ENCODE measurements at places on chromosomes 3 and 15. TPM values are rescaled to one million over a fixed set of nuclear protein-coding genes. Genes with fewer than 3 reads are reported as not detected.

Gene GCNT3
- 2.6 TPM for total RNA-seq

Gene FEZF2
- not detected for total RNA-seq

Gene GOLGA8K
- not detected for total RNA-seq

Gene GREM1
- total RNA-seq = not detected

Gene CHD2
- total RNA-seq = 22.8 TPM

Gene TM6SF1
- 0.14 TPM for total RNA-seq

Gene SUSD5
- total RNA-seq = 11.6 TPM

Gene BFSP2
- not detected for total RNA-seq

Gene KCNMB2
- not detected for total RNA-seq

Gene IMPG2
- total RNA-seq = not detected

Gene CPN2
- not detected for total RNA-seq

Gene ADAMTS17
- total RNA-seq = not detected

Gene GOLGA8J
- 0.40 TPM for total RNA-seq

Gene CPB1
- not detected for total RNA-seq

Gene ATP10A
- total RNA-seq = not detected

Gene P2RY1
- total RNA-seq = 0.19 TPM

Gene NKTR
- total RNA-seq = 22.9 TPM

Gene SYNPR
- not detected for total RNA-seq

Gene LYSMD2
- 25.9 TPM for total RNA-seq

Gene SCN5A
- 1.7 TPM for total RNA-seq

Gene PLCD1
- 5.4 TPM for total RNA-seq

Gene STX19
- not detected for total RNA-seq

Gene BLOC1S6
- total RNA-seq = 105 TPM

Gene AHSG
- total RNA-seq = not detected

Gene TP63
- not detected for total RNA-seq

Gene PRTG
- total RNA-seq = 8.7 TPM

Gene IVD
- total RNA-seq = 10.8 TPM

Gene GHSR
- total RNA-seq = not detected

Gene NIPA2
- total RNA-seq = 96.1 TPM

Gene MOBP
- total RNA-seq = not detected

Gene RYK
- 88.1 TPM for total RNA-seq

Gene CRYGS
- total RNA-seq = 0.31 TPM

Gene GASK1A
- total RNA-seq = not detected

Gene TFRC
- 120 TPM for total RNA-seq

Gene ERICH6
- total RNA-seq = not detected

Gene ZIC1
- 18.9 TPM for total RNA-seq

Gene CAPN3
- total RNA-seq = not detected

Gene SNTN
- not detected for total RNA-seq

Gene RARB
- total RNA-seq = 0.62 TPM

Gene SLC12A8
- 24.9 TPM for total RNA-seq

Gene TIGIT
- total RNA-seq = not detected

Gene ALDH1L1
- 0.50 TPM for total RNA-seq

Gene CHRD
- total RNA-seq = 5.6 TPM

Gene BSN
- 0.12 TPM for total RNA-seq

Gene DOCK3
- 1.4 TPM for total RNA-seq

Gene MIX23
- 114 TPM for total RNA-seq

Gene AP3B2
- 0.29 TPM for total RNA-seq

Gene DYNC1LI1
- 77.6 TPM for total RNA-seq

Gene RARRES1
- not detected for total RNA-seq

Gene KY
- not detected for total RNA-seq

Gene GOLGA6D
- total RNA-seq = not detected

Gene GABPB1
- 60.7 TPM for total RNA-seq

Gene CERS3
- total RNA-seq = not detected

Gene ABHD2
- total RNA-seq = 25.7 TPM

Gene LINS1
- total RNA-seq = 6.9 TPM

Gene MST1R
- total RNA-seq = 1.9 TPM

Gene RTP1
- total RNA-seq = not detected
